ENCODE measurements at places on chromosomes 16 and 17. TPM values are rescaled to one million over a fixed set of nuclear protein-coding genes. Genes with fewer than 3 reads are reported as not detected.
A peak's percentile ranks its signal among the peaks of the same experiment; 100 is the strongest.

GRCh38 chr17:77999413-78000173 is 41.1 kb downstream of the TNRC6C start:
- H3K4me3 ChIP-seq: no peak overlapping the region
- no peak overlapping the region for H3K27ac ChIP-seq
- H3K36me3 ChIP-seq: no peaks in the 10 kb centered on the region
- H3K4me1 ChIP-seq: no peaks in the 10 kb centered on the region
- DNase-seq: no peak

GRCh38 chr17:42509409-42509808 is 26.6 kb upstream of the NAGLU start:
- no peak for DNase-seq
- H3K4me3 ChIP-seq: no peak overlapping the region
- no peaks in the 10 kb centered on the region for H3K27me3 ChIP-seq
- H3K36me3 ChIP-seq: peaks cover 60% of the 10 kb centered on the region
- no peaks in the 10 kb centered on the region for H3K4me1 ChIP-seq

- DNase-seq: peak; percentile 69
- H3K4me1 ChIP-seq: peaks cover 4% of the 10 kb centered on the region
- H3K36me3 ChIP-seq: no peaks in the 10 kb centered on the region
- H3K27ac ChIP-seq: no peak overlapping the region
These were observed 14.0 kb downstream of the NR1D1 start for GRCh38 chr17:40086150-40087044.

CCDC78 gene
- total RNA-seq: 9.7 TPM

GRCh38 chr17:60671482-60671881 is 6.2 kb upstream of the BCAS3 start:
- H3K36me3 ChIP-seq: no peaks in the 10 kb centered on the region
- no peaks in the 10 kb centered on the region for H3K27me3 ChIP-seq
- H3K4me1 ChIP-seq: no peaks in the 10 kb centered on the region
- H3K4me3 ChIP-seq: no peak overlapping the region

DNA sequence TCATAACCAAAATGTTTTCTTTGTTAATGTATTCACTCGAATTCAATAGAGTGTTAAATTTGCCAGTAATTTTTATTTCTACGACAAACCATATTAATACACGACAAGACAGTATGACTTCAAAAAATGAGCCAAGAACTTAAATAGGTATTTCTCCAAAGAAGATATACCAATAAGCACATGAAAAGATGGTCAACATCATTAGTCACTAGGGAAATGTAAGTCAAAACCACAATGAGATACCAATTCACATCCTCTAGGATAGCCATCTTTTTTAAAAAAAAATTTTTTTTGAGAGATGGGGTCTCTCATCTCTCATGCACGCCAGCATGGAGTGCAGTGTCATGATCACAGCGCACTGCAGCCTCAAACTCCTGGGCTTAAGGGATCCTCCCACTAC is 5.0 kb upstream of the MEIOC start:
- no peak for DNase-seq
- no peak overlapping the region for H3K4me3 ChIP-seq
- no peaks in the 10 kb centered on the region for H3K4me1 ChIP-seq
- no peak overlapping the region for H3K27ac ChIP-seq

DNA sequence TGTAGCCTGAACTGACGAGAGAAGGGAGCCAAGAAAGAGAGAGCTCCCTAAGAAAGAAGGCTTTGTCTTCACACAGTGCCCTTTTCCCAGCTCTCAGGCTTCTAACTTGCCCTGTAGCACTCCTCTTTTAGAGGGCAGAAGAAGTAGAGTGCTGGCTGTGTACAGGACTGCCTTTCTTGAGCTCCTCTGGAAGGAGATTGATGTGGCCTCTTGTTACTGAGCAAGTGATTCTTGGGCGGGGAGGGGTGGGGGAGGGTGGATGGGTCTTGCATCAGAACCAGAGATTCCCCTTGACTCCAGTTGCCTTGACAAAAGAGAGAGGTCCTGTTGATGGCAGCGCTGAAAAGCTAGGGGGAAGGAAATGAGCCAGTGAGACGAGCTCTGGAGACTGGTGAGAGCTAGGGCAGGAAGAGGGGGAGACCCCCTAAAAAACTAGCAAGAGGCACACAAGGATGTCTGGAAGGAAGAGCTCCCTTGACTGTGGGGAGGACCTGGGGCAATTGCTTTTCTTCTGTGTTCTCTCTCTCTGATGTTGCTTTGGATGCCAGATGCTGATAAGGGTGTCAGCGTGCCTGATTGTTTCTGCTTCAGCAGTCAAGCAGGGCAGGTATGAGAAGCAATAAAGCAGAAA is 18.4 kb downstream of the GPR179 start:
- H3K27me3 ChIP-seq: no peaks in the 10 kb centered on the region
- H3K4me1 ChIP-seq: no peaks in the 10 kb centered on the region
- peaks cover 33% of the 10 kb centered on the region for H3K36me3 ChIP-seq
- H3K27ac ChIP-seq: no peak overlapping the region
- H3K4me3 ChIP-seq: no peak overlapping the region
- no peak for DNase-seq

DNA sequence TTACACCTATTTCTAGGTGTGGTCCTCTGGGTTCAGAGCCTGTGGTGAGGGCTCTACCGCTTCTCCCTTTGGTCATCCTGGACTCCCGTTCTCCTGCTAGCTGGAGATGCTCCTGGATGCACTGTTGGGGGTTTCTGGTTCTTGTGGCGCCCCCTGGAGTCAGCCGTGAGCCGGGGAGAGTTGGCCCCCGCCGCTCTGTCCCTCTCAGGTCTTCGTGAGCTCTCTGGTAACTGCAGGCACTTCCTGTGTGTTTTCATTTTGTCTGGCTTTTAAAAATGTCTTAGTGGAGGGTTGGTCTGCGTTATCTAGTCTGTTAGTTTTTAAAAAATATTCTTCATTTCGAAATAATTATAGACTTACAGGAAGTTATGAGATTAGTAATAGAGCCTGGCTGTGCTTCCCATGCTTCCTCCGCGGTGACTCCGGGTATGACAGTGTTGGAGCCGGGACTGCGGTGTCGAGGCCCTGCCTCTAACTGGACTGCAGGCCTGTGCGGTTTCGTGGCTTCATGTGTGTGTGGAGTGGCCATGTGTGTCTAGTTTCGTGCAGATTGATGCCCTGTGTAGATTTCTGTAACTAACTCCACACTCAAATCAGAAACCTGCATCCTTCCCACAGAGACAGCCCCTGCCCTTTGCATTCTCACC is 78.0 kb upstream of the ZNF750 start:
- no peaks in the 10 kb centered on the region for H3K36me3 ChIP-seq
- H3K4me1 ChIP-seq: no peaks in the 10 kb centered on the region
- no peaks in the 10 kb centered on the region for H3K27me3 ChIP-seq
- no peak for DNase-seq
- no peak overlapping the region for H3K4me3 ChIP-seq
- no peak overlapping the region for H3K27ac ChIP-seq

- no peak overlapping the region for H3K4me3 ChIP-seq
- no peaks in the 10 kb centered on the region for H3K36me3 ChIP-seq
- H3K4me1 ChIP-seq: no peaks in the 10 kb centered on the region
- no peak overlapping the region for H3K27ac ChIP-seq
These were observed 391.3 kb upstream of the CDH5 start for GRCh38 chr16:65975049-65975708.

GRCh38 chr16:4500272-4500671 is 24.1 kb downstream of the HMOX2 start:
- no peak for DNase-seq
- H3K4me1 ChIP-seq: peaks cover 19% of the 10 kb centered on the region
- H3K36me3 ChIP-seq: peaks cover 11% of the 10 kb centered on the region
- H3K27me3 ChIP-seq: no peaks in the 10 kb centered on the region
- no peak overlapping the region for H3K27ac ChIP-seq

- no peaks in the 10 kb centered on the region for H3K27me3 ChIP-seq
- H3K4me3 ChIP-seq: no peak overlapping the region
- H3K36me3 ChIP-seq: no peaks in the 10 kb centered on the region
- DNase-seq: peak; percentile 13
These were observed 8.4 kb downstream of the TPPP3 start for GRCh38 chr16:67384778-67385510.

CALB2 gene
- total RNA-seq: 3.6 TPM

GRCh38 chr16:50489182-50489581 is 59.0 kb upstream of the NKD1 start:
- H3K4me1 ChIP-seq: no peaks in the 10 kb centered on the region
- no peaks in the 10 kb centered on the region for H3K27me3 ChIP-seq

DNA sequence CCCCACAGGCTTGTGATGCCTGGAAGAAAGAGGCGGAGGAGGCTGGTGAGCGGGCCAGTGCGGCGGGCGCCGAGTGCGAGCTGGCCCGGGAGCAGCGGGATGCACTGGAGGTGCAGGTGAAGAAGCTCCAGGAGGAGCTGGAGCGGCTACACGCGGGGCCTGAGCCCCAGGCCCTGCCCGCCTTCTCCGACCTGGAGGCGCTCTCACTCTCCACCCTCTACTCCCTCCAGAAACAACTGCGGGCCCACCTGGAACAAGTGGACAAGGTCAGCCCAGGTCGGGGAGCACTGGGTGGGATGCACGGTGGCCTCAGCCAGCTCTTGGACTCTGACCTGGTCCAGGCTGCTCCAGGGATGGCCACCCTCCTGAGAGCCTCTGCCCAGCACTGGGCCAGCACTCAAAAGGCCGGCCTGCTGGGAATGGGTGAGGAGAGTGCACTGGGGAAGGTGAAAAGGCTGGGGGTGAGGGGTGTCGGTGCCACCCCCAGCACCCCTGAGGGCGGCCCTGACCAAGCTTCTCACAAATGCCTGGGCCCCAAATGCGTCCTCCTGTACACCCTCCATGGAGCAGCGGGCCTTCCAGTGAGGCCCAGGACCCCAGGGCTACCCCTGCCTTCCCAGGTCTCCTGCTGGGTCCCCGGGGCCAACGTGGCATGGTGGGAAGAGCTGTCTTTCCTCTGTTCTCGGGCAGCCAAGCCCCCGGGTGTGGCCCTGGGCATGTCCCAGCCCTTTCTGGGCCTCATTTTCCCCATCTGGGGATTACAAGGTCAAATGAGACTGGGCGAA is 20.8 kb downstream of the UNC13D start:
- no peak overlapping the region for H3K27ac ChIP-seq
- H3K27me3 ChIP-seq: no peaks in the 10 kb centered on the region
- H3K4me1 ChIP-seq: peaks cover 19% of the 10 kb centered on the region
- H3K4me3 ChIP-seq: no peak overlapping the region
- peaks cover 68% of the 10 kb centered on the region for H3K36me3 ChIP-seq

DNA sequence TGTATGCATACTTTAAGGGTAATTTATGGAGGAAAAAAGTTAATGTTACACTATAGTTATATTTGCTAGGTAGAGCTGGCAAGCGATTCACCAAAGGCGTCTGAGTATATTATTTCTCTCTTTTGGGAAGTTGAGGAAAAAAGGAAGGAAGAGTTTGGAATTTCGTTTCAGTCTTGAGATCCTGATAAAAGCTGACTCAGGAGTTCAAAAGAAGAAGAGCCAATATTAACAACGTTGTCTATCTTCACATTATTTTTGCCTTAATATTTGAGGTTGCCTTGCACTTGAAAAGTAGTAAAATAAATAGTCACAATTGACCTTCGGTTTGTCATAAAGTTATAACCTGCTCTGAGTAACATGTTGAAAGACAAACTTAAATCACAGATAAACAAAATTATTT is 888.6 kb downstream of the KCNJ2 start:
- H3K4me3 ChIP-seq: no peak overlapping the region
- no peaks in the 10 kb centered on the region for H3K36me3 ChIP-seq
- no peak for DNase-seq
- no peaks in the 10 kb centered on the region for H3K4me1 ChIP-seq
- no peak overlapping the region for H3K27ac ChIP-seq
- no peaks in the 10 kb centered on the region for H3K27me3 ChIP-seq

EME1 gene
- total RNA-seq: 1.1 TPM

GRCh38 chr16:69672998-69673713 is 53.2 kb downstream of the NQO1 start:
- no peaks in the 10 kb centered on the region for H3K36me3 ChIP-seq
- no peaks in the 10 kb centered on the region for H3K4me1 ChIP-seq
- no peak overlapping the region for H3K27ac ChIP-seq
- no peak overlapping the region for H3K4me3 ChIP-seq

DNA sequence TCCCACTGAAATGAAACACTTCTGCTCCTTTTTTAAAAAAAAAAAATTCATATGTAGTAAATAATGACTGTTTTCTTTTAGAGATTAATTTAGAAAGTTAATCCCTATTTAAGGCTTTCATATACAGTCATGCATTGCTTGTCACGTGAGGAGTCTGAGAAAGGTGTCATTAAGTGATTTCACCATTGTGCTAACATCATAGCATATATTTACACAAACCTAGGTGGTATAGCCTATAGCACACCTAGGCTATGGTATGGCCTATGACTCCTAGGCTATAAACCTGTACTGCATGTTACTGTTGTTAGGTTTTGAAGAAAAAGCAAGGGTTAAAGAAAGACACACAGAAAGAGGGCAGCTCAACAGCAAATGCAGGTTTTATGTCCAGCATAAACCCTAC is 13.7 kb downstream of the PPY start:
- H3K4me1 ChIP-seq: peaks cover 7% of the 10 kb centered on the region
- H3K4me3 ChIP-seq: no peak overlapping the region
- no peak for DNase-seq
- H3K27me3 ChIP-seq: no peaks in the 10 kb centered on the region
- no peaks in the 10 kb centered on the region for H3K36me3 ChIP-seq

GRCh38 chr17:76405967-76406647 is 21.7 kb downstream of the SPHK1 start:
- DNase-seq: peak; percentile 47
- H3K4me1 ChIP-seq: no peaks in the 10 kb centered on the region
- H3K27ac ChIP-seq: no peak overlapping the region
- no peak overlapping the region for H3K4me3 ChIP-seq

DNA sequence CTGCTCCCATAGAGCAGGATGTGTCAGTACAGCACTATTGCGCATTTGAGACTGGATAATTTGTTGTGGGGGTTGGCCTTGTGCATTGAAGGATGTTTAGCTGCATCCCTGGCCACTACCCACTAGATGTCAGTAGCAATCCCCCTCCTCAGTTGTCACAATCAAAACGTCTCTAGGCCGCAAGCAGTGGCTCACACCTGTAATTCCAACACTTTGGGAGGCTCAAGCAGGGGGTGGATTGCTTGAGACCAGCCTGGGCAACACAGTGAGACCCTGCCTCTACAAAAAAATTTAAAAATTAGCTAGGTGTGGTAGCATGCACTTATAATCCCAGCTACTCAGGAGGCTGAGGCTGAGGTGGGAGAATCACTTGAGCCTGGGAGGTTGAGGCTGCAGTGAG is 48.4 kb downstream of the CENPV start:
- no peak overlapping the region for H3K4me3 ChIP-seq
- H3K27me3 ChIP-seq: no peaks in the 10 kb centered on the region
- no peak overlapping the region for H3K27ac ChIP-seq

DNA sequence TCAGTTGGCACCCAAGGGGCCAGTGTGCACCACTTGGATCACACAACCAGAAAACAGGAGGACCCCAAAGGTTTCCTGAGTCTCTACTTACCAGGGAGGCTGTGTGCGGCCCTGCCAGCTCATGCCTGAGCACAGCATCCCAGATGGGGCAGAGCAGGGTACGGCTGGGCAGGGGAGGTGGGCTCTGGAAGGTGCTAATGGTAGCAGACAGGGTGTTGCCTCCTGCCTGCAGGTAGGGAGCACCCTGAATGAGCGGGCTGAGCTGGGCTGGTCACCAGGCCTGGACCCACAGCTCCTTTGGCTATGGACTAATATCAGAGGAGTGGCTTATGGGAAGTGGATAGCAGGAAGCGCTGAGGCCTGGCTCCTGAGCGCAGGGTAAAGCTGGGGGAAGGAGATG is 14.6 kb downstream of the RECQL5 start:
- H3K27me3 ChIP-seq: no peaks in the 10 kb centered on the region
- no peak for DNase-seq
- no peaks in the 10 kb centered on the region for H3K36me3 ChIP-seq
- H3K27ac ChIP-seq: no peak overlapping the region
- H3K4me3 ChIP-seq: no peak overlapping the region

ITGB3 gene
- 4.6 TPM for total RNA-seq

ACACA gene
- total RNA-seq: 33.1 TPM

SEPTIN1 gene
- total RNA-seq: 11.3 TPM

ITGAL gene
- 52.0 TPM for total RNA-seq

GRCh38 chr16:83911290-83911689 is 12.4 kb downstream of the MLYCD start:
- H3K36me3 ChIP-seq: peaks cover 7% of the 10 kb centered on the region
- H3K4me1 ChIP-seq: no peaks in the 10 kb centered on the region
- no peak overlapping the region for H3K4me3 ChIP-seq
- no peak overlapping the region for H3K27ac ChIP-seq
